ENCODE measurements at places on chromosomes 12 and 14. TPM values are rescaled to one million over a fixed set of nuclear protein-coding genes. Genes with fewer than 3 reads are reported as not detected.

REM2 gene
- total RNA-seq: 0.62 TPM

FAM186B gene
- 0.49 TPM for total RNA-seq

FOXM1 gene
- 1.9 TPM for total RNA-seq

REP15 gene
- total RNA-seq: 0.57 TPM

SERPINA5 gene
- total RNA-seq: 4.1 TPM

KRT75 gene
- 4.5 TPM for total RNA-seq

FOXN4 gene
- 0.10 TPM for total RNA-seq

KCNH3 gene
- not detected for total RNA-seq

MGP gene
- total RNA-seq: 42.8 TPM

LGALS3 gene
- 822 TPM for total RNA-seq

TMTC1 gene
- total RNA-seq: 14.1 TPM

KMT2D gene
- 85.7 TPM for total RNA-seq
